Inflammatory macrophage treated with lipopolysaccharide for 4 hours (primary cell): ENCODE measurements at places on chromosomes 1 and 21.

DNA sequence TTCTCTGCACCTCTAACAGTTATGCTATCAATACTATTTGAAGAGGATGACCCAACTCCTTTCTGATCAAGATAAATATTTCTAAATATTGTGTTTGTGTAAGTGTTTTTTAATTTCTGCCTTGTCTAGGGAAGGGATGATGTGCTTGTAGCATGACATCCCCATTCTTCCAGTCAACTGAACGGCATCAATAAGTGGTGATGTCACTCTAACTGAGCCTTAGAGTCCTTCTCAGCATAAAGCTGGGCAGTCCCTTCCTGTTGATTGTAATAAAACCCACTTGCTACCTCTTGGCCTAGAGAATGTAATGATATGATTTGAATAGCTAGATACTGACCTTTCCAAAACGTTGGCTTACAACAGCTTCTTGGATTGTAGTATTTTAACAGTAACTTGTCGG is 52.5 kb upstream of the KCNJ6 start:
- no peak for DNase-seq

DNA sequence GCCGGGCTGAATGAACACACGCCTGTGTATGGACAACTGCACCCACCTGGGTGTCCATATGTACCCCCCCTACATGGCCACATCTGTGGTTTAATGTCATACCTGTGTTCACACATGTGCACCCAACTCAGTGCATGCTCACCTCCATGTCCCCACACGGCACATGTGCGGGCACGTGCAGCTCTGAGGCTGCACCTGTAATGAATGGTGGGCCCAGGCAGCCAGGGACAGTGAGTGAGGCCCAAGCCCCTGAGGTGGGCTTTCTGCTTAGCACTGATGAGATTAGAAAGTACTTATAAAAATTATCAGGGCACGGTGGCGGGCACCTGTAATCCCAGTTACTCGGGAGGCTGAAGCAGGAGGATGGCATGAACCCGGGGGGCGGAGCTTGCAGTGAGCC is 42.5 kb upstream of the CSF3R start:
- DNase-seq = no peak

- no peak for DNase-seq
Measured at GRCh38 chr1:171038284-171038683, 52.4 kb upstream of the FMO3 start.

GRCh38 chr21:35086357-35086756 is 37.3 kb upstream of the RUNX1 start:
- no peak for DNase-seq

DNA sequence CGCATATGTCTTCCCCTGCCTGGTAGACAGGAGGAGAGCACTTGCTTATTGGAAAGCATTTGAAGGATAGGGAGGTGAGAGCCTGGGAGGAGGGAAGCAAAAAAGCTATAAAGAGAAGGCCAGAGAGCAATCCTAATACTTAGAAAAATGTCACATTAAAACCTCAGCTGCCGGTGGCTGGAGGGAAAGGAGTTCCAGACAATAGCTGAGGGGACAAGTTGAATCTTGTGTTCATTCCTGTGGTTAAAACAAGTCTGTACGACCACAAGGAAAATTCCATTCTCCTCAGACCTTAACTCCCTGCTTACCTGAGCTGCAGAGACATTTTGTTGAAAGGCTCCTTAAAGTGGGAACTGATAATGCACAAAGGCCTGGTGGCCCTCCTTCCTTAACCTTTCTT is 218.8 kb upstream of the CAMK1G start:
- DNase-seq = no peak

DNA sequence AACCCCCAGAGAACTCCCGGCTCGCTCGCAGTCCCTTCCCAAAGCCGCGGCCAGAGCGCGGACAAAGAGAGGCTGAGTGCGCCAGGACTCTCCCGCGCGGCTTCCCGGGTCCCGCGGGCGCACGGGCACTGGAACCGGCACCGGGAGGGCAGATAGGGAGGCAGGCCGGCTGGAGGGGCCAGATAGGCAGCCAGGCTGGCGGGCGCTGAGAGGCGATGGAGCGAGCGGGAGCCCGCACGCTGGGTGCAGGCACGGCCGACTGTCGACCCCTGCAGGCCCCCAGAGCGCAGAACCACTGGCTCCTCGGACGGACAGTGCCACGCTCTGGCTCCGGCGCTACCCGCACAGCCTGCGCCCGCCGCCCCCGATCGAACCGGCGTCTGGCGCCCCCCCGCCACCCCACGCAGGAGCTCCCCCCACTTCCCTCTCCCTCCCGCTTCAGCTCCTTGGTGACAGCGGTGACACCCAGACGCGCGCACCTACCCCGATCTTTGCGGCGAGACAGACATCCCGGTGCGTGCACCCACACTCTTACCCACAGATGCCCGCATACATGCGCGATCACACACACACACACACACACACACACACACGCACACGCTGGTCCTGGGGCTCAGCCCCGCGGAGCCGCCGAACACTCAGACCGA is 534 bp downstream of the SLC6A9 start:
- no peak for DNase-seq

GRCh38 chr21:45306453-45306831 is 18.7 kb upstream of the POFUT2 start:
- no peak for DNase-seq
